ENCODE measurements at places on chromosomes 5 and 9.

DNA sequence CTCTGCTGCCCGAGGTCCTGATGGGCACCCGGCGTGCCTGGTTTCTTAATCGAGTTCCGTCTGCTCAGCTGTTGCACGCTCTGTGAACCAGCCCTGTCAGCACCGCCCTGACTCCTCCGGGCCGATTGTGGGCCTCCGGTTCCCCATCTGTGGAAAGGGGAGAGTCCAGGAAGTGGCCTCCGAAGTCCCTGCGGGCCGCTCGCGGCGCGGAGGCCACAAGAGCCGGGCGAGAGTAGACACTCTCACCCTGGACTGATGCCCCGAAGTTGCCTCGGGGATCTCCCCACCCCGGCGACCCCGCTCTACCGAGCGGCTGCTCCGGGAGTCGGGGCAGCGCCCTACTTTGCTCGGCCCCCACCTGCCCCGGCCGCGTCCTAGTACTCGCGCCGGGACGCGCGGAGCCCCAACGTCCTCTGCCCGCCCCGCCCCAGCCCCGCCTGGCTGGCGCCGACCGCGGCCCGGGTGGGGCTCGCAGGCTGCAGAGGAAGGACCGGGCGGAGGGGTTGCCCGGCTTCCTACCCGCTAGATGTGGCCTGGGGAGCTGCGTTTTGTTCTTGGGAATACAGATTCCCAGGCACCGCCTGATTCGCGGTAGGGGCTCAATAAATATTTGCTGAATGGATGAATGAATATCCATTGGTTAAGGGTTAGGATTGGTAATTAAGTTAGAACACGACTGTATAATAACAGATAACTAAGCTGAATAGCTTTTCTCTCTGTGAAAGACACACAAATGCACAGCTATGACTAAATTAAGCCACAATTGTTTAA lies 935 bp upstream of the ZNF367 start:
- DNase-seq = peak; percentile 88

GRCh38 chr9:31355965-31356364 lies 1028.5 kb upstream of the ACO1 start:
- DNase-seq = no peak

- DNase-seq = no peak
These were observed 200.2 kb downstream of the PLK2 start for GRCh38 chr5:58259685-58260152.

GRCh38 chr5:75461679-75462078 lies 49.8 kb downstream of the CERT1 start:
- no peak for DNase-seq

- no peak for DNase-seq
These were observed 99.6 kb upstream of the CAST start for GRCh38 chr5:96562614-96563013.

DNA sequence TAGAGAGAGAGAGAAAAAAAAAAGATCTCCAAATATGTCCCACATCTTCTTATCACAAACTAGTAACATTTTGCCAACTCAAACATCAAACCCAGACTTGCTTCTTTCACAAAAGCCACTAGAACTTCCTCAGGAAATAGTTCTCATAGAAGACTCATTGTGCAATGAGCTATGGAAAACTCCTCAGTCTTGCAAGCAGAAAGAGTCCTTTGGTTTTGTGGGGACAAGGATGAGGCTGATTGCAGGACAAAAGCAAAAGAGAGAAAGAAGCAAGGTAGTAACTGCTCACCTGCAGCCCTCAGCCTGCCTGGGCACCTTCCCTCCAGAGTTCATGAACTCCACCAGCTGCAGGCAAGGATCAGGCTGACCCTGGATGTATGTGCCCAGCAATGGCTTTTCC lies 399.0 kb downstream of the IRX1 start:
- no peak for DNase-seq

GRCh38 chr9:109086221-109086620 lies 33.5 kb downstream of the TMEM245 start:
- no peak for DNase-seq

DNA sequence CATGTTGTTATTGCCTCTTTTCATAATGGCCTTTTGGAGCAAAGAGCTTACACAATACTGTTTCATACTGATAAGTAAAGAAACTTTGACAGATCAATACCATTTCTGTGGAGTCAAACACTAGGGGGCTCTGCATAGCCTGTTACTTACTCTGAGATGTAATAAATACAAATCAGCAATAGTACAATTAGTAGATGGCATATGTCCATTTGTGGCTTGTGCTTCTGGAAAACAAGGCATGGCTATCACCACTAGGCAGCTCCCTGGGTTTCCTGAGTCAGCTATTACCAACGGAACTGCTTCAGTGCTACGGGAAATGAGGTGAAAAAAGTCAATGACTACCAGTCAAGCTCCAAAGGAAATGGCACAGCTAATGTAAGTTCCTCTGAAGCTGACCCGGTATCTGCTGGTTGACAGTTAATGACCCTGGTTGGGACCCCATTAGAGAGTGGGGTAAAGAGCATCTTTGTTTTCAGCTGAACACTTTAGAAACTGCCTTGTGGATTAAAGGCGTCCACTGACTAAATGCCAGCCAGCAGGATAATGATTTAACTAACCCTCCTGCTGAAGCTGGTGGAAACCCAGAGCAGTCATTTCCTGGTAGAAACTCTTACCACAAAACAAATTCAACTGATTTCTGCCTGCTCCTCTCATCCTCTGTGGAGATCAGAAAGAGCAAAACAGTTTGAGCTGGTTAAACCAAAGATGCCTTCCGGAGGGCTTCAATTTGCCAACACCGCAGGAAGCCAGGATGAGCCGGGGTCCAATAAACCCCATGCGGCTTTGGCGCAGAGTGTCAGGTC lies 69.0 kb upstream of the FAM169A start:
- DNase-seq = no peak

GRCh38 chr5:129271308-129271707 lies 176.8 kb downstream of the ISOC1 start:
- DNase-seq = no peak

DNA sequence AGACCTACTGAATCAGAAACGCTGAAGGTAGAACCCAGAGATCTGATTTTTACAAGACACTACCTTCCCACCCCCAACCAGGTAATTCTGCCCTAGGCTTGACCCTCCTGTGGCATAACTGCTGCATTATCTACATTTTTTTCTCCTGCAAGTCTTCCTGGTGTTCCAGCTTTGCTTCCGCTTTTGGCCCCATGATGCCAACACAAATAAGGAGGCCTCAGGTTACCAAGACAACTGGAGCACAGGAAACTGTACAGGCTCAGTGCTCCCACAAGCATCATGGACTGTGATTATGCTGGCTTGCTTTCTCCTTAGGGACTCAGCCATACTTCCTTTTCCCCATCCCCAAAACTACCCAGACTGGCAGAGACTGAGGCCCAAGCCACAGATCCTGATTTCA lies 6.6 kb upstream of the MSMP start:
- DNase-seq = peak; percentile 57

- DNase-seq = no peak
These were observed 365.1 kb downstream of the ENC1 start for GRCh38 chr5:74275171-74275992.

DNA sequence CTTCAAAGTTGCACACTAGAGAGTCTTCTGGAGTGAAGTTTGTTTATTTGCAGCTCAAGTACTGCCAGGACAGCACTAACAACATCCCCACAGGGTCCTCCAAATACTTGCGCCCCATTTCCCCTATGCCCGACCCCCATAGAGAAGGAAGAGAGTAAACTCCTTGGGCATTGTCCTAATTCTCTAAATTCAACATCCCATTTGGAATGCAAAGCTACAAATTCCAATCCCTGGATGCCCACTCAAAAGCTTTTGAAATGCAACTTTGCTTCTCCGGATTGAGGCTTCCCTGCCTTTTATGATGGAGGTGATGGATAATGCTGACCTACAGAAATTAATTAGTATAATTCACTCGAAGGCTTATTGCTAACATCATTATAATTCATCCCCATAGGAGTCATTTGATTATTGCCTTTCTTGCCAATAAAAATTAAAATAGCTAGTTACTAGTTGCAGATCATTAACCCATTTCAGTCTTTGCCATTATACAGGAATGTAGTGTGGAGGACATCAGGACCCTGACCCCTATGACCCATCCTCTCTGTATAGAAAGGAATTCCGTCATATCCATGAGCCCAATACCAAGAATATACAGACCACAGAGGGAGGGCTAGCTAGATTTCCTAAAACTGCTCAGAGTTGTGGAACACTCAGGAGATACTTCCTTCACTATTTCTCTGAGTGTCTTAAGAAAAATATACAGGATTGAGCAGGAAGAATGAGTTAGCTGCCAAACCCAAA lies 277.6 kb downstream of the ZNF608 start:
- no peak for DNase-seq

DNA sequence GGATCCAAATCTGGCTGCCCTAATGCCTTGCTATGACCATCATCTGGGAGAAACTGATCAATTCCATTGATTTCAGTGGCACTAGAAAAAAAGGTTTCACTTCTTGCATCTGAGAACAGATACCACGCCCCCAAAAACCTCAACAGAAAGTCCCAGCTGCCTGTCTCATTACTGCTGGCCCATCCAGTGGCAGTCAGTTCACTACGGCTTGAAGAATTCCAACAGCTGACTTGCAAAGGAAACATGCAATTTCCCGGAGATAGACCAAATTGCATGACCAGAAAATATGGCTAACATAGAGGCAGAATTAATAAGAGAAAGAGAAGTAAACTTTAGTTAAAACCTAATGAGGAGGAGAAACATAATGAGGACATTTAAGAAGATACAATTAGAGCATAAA lies 48.6 kb downstream of the UGCG start:
- no peak for DNase-seq

DNA sequence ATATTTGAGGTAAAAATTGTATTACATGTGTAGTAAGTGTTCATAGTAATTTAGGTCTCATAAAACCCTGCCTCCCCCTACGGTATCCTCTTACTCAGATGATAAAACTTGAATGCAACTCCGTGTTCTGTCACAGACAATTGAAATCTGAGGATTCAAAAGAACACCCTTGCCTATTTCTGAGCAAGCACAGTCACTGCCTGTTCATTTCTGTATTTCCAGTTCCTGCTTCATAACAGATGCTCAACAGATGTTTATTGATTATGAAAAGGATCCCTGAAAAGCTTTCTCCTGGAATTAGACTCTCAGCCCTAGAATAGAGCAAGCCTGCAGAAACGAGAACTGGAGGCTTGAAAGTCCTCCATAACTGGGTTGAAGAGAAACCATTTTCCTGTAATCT lies 144.1 kb upstream of the SPEF2 start:
- no peak for DNase-seq

DNA sequence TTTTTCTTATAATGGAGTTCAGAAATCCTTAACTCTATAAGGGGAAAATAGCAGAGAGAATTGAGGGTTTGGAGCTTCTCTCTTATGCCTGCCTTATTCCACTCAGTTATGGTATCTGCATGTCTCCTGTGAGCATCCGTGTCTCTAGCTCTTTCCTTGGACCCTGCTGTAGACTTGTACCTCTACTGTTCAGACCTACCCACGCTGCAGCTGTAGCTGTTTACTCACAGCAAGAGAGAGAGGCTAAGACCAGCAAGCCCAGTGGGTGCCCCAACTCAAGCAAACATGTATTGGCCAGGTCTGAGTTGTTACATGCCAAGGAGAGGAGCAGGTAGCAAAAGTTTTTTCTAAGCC lies 7.1 kb upstream of the PCSK1 start:
- DNase-seq = no peak

- DNase-seq = no peak
These were observed 84.8 kb downstream of the ADAMTS2 start for GRCh38 chr5:179260324-179261070.

- DNase-seq = no peak
These were observed 199.3 kb upstream of the SEMA6A start for GRCh38 chr5:116773926-116774325.

- no peak for DNase-seq
These were observed 609.8 kb downstream of the IRX1 start for GRCh38 chr5:4205398-4205797.

- DNase-seq = no peak
These were observed 77.0 kb downstream of the SEMA6A start for GRCh38 chr5:116497631-116498030.

GRCh38 chr5:158899211-158899610 lies 200.5 kb downstream of the EBF1 start:
- DNase-seq = no peak

- DNase-seq = no peak
These were observed 68.8 kb downstream of the TLR4 start for GRCh38 chr9:117772960-117773359.

- peak; percentile 62 for DNase-seq
These were observed at the start of gene LHX2 for GRCh38 chr9:124011460-124012301. Gene LHX2, plus strand, starts transcription at chr9:124011768. Its CDS starts 581 bp downstream, at chr9:124012349.

GRCh38 chr9:133873009-133873408 lies 119.1 kb downstream of the VAV2 start:
- no peak for DNase-seq

GRCh38 chr5:10528056-10528816 lies 35.6 kb upstream of the ANKRD33B start:
- DNase-seq = no peak

DNA sequence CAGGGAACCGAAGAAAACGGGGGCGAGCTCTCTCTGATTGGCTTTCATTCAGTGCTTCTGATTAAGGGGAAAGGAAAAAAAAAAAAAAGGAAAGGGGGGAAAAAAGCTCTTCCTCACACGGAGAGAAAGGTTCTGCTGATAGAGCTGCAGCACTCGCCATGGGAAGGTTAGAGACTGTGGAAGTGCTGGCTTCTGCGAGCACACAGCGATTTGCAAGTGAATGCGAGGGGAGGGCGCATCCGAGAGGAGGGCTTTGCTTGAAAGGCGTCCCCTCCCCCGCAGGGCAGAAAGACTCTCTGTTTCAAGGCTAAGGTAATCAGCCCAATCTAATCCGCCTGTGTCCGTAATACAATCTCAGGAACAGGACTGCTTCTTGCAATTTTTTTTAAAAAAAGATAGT lies at the start of gene CDH10:
Gene CDH10, minus strand, starts transcription at position 218 of the 400 bp plus-strand sequence. CDS start 51,488 bp downstream, outside the sequence.
- no peak for DNase-seq

- DNase-seq = no peak
These were observed 30.4 kb downstream of the GNG10 start for GRCh38 chr9:111691672-111692329.

- DNase-seq = no peak
These were observed 111.1 kb downstream of the WDR70 start for GRCh38 chr5:37490120-37490810.

- DNase-seq = no peak
These were observed 265.5 kb upstream of the ZNF608 start for GRCh38 chr5:125011947-125012346.

DNA sequence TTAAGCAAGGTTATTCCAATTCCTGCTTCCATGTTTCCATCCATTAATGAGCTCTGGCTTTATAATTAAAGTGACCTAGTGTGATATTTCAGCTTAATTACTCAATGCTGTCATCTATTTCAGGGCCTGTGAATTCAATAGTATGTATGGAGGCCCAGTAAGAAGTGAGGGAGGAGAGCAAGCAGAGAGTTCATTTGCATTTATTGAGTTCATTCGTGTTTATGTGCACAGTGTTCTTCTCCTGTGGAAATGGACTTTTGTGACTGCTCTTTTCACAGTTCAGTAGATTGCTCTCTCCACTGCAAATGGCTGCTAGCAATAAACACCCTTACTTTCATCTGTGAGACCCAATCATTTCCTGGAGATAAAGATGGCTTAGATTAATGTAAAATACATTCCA lies 130.9 kb downstream of the CEMIP2 start:
- no peak for DNase-seq

GRCh38 chr9:94980947-94981722 lies 254.6 kb downstream of the AOPEP start:
- no peak for DNase-seq

GRCh38 chr5:38331831-38332230 lies 73.5 kb downstream of the EGFLAM start:
- DNase-seq = no peak
